Forelimb muscle (tissue), 1 donor: ENCODE measurements at places on chromosomes 6 and 20. TPM values are rescaled to one million over a fixed set of nuclear protein-coding genes. Genes with fewer than 3 reads are reported as not detected.

Gene E2F1
- polyA plus RNA-seq, result 9.6 TPM

Gene NKAPL
- 1.1 TPM for polyA plus RNA-seq

Gene MAK
- polyA plus RNA-seq, result 0.51 TPM

Gene BPIFA1
- not detected for polyA plus RNA-seq

Gene DLL1
- 17.1 TPM for polyA plus RNA-seq

DNA sequence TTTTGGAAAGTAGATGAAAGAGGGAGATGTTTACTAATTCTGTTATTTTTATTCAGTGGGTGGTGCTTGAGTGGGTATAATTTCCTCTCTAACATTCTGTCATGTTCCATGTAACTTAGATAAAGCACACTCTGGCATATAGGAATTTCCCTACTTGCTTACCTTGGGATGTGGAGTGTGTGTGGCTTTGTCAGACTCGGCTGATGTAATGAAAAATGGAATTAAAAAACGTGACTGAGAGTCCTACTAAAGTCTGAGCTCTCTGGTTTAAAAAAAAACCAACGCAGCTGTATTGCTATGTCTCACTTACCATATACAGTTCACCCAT is 98.3 kb downstream of the JARID2 start:
- DNase-seq, result no peak

- DNase-seq, result no peak
Observed at GRCh38 chr6:79455446-79455845, 81.8 kb downstream of the LCA5 start.

DNA sequence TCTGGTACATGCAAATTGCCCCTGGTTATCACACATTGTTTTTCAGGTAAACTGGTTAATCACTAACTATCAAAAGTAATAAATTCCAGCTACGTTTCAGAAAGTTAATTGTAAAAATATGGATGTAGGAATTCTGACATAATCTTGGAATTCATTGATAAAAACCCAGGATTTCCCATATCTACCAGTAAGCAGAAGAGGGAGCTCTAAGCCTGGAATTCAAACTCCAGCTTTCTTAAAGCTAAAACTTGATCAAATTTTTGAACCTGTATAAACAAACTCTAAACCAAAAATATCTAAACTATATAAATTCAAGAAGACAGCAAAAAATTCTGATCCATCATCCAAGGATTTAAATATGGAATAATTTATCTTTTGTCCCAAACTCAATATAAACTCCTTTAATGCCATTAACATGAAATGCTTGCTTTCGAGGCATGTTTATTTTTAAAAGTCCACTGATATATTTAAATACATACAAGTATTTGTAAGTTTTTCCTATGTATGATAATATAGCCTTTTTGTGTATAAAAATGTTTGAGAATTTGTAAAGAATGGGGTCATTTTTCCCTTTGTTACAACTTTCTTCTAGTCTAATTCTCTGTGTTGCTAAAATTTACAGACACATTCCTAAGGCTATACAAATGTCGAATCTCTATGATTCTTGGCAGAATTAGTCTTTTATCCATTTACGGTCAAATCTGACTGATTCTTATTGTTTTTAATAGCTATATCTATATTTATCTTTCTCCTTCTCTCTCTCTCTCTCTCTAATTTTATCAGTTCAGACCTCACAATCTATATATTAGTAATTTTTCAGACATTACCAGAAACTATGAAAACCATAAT is 91.4 kb upstream of the RNF217 start:
- peak; percentile 16 for DNase-seq

- DNase-seq, result no peak
Observed at GRCh38 chr20:38515631-38516030, 43.0 kb downstream of the RALGAPB start.

DNA sequence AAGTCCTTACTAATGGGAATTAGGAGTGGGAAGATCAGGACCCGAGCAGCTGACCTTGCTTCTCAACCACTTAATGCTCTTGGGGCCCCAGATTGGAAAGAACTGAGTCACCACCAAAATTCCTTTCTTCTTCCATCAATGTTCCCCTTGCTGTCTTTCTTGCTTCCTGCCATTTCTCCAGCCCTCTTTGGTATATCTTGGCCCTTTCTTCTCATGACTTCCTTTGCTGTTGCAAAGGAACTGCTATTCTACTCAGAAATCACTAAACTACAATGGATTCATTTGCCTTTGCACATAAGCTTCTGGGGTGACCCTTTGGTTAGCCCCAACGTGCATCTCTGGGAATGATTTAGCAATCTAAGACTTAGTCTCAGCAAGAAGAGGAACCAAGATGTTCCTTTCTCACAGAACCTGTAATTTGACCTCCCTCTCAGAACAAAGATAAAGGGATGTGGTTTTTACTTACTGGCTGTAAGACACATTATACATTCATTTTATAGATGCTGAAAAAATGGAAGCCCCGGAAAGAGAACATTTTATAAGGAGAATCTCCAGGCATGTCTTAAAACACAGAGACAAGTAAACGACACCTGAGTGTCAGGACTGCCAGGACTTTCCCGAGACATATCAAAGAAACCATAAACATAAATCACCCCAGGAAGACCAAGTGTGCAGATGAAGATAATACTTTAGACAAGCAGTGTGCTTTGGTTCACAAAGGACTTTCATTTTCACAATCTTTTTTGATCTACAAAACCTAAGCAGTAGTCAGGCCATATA is 99.0 kb upstream of the TNFAIP3 start:
- DNase-seq, result no peak

- no peak for DNase-seq
Observed at GRCh38 chr6:40187535-40188144, 253.4 kb upstream of the MOCS1 start.
